ENCODE measurements at places on chromosomes 5 and 9.

- DNase-seq: no peak
These were observed 119.0 kb downstream of the MELK start for GRCh38 chr9:36691671-36692070.

DNA sequence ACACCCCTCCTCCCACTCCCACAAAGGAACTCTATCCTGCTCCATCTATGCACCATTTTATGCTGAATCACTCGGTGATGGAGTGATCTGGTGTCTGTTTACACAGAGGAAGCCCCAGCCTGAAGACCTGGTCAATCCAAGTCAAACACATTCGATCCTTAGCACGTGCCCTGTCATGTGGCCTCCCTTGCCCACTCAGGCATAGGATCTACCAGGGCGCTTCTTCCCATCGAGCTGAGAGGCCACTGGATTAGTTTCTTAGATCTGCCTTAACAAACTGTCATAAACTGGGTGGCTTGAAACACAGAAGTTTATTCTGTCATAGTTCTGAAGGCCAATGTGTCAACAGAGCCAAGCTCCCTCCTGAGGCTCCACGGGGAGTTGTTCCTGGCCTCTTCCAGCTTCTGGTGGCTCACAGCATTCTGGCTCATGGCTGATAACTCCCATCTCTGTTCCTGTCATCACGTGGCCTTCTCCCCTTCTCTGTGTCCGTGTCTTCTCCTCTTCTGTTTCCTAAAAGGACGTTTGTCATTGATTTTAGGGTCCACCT lies 34.2 kb downstream of the FOXI1 start:
- DNase-seq: no peak

- DNase-seq: no peak
These were observed 167.8 kb downstream of the COL23A1 start for GRCh38 chr5:178422400-178422775.

DNA sequence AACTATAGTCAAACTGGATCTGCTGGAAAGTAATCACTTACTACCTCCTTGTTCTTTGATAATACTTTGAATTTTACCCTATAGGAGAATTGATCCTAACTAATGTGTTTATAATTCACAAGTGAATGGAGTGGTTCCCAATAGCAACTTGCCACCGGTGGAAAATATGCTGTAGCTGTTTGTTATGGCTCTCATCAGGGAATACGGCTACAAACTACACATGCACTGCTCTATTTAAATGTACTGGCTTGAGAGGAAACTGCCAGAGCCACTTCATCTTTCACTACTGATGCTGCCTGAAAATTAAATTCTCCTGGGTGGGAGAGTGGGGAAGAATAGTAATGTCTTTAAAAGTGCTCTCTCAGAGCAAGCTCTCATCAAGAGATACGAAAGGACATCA lies 448.5 kb upstream of the GRAMD2B start:
- DNase-seq: no peak

DNA sequence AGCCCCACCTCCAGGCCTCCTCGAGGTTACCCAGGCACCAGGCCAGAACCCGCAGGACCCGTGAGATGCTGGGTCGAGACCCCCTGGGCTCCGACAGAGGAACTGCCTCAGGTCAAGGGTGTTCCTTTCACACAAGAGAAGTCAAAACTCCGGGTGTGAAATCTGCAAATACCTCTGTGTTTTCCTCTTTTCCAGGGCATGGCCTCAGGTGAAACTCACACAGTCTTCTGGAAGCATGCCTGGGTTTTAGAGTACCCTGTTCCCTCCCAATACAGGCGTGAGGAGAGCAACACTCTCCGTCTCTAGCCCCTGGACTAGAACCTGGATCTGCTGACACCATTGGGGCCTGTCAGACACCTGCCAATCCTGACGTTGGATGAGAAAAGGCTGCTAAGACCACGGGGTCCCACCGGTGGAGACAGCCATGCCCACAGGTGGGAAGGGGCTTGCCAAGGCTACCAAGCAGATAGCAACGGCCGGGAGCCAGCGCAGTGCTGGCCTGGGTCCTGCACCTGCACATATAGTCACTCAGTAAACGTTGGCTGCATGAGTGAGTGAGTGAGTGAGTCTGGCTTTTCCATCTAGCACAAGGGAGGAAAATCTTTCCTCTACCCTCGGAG lies 182.0 kb upstream of the PPP1R26 start:
- DNase-seq: no peak

DNA sequence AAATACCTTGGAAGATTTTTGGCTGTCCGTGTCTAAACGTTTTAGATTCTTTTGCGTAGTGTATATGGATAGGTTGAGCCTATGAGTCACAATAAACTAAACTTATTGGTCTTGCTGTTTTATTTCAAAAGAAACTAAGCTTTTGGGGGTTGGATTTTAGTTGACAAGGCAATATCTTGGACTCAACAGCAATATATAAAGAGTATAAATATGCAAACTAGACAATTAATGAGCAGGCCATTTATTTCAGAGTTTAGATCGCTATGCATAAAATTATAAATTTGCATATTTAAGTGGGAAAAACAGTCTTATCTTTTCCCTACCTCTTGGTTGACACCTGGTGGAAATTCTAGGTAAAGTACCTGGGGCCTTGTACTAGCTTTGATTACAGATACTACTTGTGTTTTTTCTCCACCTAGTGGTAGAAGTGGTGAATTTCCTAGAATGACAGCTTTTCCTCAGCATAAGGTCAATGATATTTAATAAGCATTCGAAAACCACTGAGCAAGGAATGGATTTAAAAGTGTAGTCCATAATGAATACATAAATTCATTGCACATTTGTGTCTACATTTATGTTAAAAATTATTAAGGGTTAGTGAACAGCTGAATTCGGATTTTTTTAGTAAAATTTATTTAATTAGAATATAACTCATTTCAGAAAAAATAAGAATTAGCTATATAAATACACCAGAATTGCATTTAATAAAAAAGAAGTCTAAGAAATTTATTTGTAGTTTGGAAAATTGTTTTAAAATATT lies 1.7 kb upstream of the ARRDC3 start:
- DNase-seq: no peak

All from activated CD8-positive, alpha-beta memory T cell treated with anti-CD3 and anti-CD28 coated beads for 1 hour (primary cell).